ENCODE measurements at places on chromosomes 12 and 14.

- DNase-seq: no peak
Observed at GRCh38 chr12:10672231-10672868, 1.5 kb downstream of the STYK1 start.

DNA sequence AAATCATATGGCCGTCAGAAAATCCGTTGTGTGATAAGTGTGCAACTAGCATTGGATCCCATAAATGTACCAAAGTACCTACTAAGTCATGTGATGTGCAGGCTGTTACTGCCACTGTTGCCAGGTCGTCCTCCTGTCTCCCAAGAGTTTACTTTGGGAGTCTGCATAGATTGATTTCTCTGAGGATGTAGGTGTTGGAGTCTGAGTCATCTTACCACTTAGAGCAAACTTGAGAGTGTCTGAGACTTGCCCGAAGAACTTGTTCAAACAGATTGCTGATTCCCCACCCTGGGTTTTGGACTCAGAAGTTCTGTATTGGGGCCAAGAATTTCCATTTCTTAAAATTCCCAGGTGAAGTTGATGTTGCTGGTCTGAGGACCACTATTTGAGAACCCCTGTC is 11.4 kb downstream of the TMX1 start:
- DNase-seq: no peak

- DNase-seq: no peak
Observed at GRCh38 chr14:36652542-36653201, 9.0 kb upstream of the PAX9 start.

GRCh38 chr14:59832653-59833294 is 37.8 kb downstream of the RTN1 start:
- no peak for DNase-seq

DNA sequence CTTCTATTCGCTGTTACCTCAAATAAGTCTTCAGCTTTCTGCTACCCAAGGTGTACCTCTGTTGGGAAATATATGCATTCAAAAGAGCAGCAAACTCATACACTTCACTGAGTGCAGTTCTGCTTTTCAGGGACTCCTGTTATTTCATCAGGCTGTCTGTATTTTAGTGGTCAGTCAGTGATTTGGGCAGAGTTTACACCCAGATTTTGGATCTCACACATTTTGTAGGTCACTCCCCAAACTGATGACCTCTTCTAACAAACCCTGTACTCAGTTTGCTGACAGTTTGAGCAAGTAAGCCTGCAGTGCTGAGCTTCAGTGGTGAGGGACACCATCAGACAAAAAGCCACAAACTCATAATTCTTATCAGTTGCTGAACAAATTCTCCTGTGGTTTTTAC is 8.2 kb upstream of the WASHC4 start:
- no peak for DNase-seq

DNA sequence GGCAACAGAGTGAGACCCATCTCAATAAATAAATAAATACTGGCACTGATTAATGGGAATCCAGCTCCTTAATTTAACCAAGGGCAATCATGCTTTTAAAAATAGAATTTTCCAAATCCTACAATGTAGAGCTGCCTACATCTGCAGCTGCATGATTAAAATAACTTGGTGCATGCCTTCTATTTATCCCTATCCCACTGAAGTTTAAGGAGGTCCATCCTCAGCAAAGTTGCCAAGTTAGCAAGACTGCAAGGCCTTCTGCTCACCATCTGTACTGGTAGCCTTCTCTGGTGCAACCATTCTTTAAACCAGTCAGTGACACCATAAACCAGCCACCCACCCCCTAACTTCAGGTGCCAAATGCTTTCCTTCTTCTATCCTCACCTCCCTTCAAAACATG is 226.1 kb downstream of the ITPR2 start:
- DNase-seq: no peak

GRCh38 chr12:66140731-66141130 is 10.2 kb upstream of the LLPH start:
- no peak for DNase-seq

DNA sequence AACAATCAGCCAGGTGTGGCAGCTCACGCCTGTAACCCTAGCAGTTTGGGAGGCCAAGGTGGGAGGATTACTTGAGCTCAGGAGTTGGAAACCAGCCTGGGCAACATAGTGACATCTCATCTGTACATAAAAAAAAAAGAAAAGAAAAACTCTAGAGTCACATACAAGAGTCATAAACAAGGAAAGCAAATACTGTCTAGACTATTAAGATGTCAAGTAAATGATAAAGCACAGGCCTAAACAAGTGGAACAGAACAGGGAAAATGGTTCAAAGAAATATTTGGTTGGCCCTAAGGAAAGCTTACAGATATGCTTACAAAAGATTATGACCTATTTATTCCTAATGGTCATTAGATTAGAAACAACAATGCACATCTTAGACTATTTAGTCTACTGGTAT is 12.3 kb downstream of the CDK17 start:
- DNase-seq: no peak

DNA sequence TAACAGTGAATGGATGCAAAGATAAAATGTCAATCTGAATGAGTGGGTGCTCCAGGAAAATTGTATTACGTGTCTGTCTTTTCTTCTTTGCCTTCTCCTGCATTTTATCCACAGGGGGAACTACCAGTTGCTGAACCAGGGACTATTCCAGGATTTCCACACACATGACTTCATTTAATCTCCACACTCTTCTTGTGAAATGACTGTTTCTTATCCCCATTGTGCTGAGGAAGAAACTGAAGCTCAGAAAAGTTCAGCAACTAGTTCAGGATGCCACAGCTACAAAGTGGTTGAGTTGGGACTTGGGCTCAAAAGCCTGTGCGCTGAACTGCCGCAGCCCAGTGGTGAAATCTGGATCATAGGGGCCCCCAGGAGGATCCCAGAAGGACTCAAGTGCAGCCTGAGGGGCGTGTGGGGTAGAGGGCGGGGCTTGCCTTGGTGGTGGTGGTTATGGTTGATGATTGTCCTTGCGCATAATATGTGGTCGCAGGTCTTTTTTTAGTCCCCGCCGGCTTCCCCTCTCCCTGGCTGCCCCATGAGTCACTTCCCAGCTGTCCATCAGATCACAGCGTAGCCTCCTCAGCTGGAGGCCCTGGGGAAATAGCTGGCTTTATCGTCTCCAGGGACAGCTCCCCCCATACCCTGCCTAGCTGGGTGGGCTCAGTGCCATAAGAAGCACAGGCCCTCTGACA is 235.2 kb upstream of the CRY1 start:
- no peak for DNase-seq

All from adrenal gland (tissue), 19 donors.